ENCODE measurements at places on chromosomes 16 and 17.

- no peak for DNase-seq
Observed at GRCh38 chr16:47043970-47044684, 70.7 kb upstream of the DNAJA2 start.

GRCh38 chr16:66844009-66844341 is 239 bp upstream of the CA7 start:
- no peak for DNase-seq

DNA sequence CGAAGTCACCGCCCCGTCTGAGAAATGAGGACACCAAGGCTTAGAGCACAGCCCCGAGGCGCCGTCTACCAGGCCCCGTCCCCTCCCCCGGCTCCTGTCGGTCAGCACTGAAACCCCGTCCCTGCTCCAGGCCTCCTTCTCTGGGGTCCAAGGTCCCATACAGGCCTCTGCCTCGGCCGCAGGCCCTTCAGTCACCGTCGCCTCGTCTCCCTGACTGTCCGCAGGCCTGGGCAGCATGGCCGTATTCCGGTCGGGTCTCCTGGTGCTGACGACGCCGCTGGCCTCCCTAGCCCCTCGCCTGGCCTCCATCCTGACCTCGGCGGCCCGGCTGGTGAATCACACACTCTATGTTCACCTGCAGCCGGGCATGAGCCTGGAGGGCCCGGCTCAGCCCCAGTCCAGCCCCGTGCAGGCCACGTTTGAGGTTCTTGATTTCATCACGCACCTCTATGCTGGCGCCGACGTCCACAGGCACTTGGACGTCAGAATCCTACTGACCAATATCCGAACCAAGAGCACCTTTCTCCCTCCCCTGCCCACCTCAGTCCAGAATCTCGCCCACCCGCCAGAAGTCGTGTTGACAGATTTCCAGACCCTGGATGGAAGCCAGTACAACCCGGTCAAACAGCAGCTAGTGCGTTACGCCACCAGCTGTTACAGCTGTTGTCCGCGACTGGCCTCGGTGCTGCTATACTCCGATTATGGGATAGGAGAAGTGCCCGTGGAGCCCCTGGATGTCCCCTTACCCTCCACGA is 617 bp downstream of the COASY start:
- DNase-seq: no peak

DNA sequence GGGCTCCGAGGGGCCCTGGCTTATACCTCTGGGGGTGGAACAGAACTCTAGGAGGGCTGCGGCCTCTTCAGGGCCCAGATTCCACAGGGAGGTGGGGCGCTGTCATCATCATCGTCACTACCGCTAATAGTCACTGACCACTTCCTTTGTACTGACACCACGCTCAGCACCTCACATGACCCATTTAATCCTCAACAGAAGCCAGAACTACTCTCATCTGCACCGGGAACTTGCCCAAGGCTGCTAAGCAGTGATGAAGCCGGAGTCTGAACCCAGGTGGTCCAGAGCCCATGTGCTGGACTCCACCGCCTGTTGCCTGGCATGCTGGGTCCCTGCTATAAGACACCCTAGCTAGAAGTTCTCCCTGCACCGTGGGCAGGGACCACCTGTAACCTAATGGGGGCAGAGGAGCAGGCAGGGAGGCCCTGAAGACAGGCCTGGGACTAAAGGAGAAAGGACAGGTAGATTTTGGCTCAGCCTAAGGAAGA is 12.0 kb downstream of the UNC13D start:
- DNase-seq: peak; percentile 29

GRCh38 chr16:155031-155398 is 2.6 kb downstream of the HBZ start:
- DNase-seq: no peak
